Naive thymus-derived CD4-positive, alpha-beta T cell (primary cell): ENCODE measurements at places on chromosomes 4 and X. TPM values are rescaled to one million over a fixed set of nuclear protein-coding genes. Genes with fewer than 3 reads are reported as not detected.

DNA sequence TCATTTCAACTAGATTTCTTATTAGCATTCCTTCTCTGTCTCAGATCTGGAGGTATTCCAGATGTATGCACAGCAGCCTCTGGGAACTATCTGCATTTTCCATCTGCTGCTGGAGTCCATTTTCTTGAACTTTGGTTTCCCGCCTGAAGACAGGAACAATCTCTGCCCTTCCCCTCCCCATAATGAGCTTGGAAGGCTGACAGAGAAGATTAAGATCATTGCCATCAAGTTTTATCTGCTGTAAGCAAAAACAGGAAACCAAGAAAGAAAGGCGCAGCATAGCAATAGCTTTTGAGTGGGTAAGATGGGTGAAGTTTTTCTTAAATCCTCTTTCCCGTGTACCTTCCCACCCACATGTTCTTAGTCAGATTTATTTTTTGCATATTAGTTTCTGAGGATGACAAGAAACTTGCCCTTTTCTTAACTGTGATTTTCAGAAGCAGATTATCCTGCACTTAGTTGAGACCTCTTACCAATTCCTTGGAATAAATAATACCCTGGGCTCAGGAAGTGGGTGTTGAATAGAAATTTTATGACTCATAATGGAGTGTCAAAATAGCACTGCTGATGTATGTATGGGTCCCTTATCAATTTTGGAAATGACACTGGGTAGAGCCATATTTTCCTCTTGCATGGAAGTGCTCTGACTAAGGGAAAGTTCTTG, 78.3 kb downstream of the CT47B1 start:
- no peak overlapping the region for H3K4me3 ChIP-seq
- H3K27ac ChIP-seq: no peak overlapping the region
- DNase-seq: no peak

- no peaks in the 10 kb centered on the region for H3K36me3 ChIP-seq
- H3K4me1 ChIP-seq: no peaks in the 10 kb centered on the region
- no peak for DNase-seq
Measured at GRCh38 chrX:72713130-72713529, 976 bp downstream of the PHKA1 start.

GRCh38 chr4:73451981-73452747, 16.1 kb downstream of the AFP start:
- H3K4me1 ChIP-seq: no peaks in the 10 kb centered on the region
- no peaks in the 10 kb centered on the region for H3K27me3 ChIP-seq
- no peak overlapping the region for H3K27ac ChIP-seq
- no peaks in the 10 kb centered on the region for H3K36me3 ChIP-seq
- DNase-seq: no peak
- H3K4me3 ChIP-seq: no peak overlapping the region

GRCh38 chr4:167784826-167785225, 307.5 kb upstream of the ANXA10 start:
- no peaks in the 10 kb centered on the region for H3K4me1 ChIP-seq
- no peaks in the 10 kb centered on the region for H3K36me3 ChIP-seq
- H3K4me3 ChIP-seq: no peak overlapping the region
- no peak for DNase-seq

- no peak overlapping the region for H3K27ac ChIP-seq
- peaks cover 26% of the 10 kb centered on the region for H3K36me3 ChIP-seq
- no peaks in the 10 kb centered on the region for H3K4me1 ChIP-seq
- no peaks in the 10 kb centered on the region for H3K27me3 ChIP-seq
- DNase-seq: no peak
Measured at GRCh38 chrX:47166126-47166525, 21.1 kb downstream of the RBM10 start.

The HGFAC gene
- total RNA-seq: not detected

DNA sequence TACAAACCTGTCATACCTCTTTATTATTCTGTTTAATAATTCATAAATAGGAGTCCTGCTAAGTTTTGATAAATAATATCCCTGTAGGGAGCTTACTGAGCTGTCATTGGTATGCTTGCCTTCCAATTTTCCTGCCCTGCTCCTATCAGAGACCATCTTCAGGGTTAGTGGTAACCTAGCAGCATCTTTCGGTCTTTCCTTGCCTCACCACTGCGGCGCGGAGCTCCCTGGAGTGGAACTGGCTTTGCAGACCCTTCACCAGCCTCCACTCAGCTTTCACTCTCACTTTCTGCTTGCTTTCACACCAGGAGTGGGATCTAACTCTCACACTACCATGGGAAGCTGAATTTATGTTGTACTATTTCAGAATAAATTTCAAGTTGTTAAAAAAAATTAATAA, 481.7 kb upstream of the ATOH1 start:
- H3K4me3 ChIP-seq: no peak overlapping the region
- H3K27ac ChIP-seq: no peak overlapping the region
- no peaks in the 10 kb centered on the region for H3K4me1 ChIP-seq
- no peaks in the 10 kb centered on the region for H3K36me3 ChIP-seq

The PLXNB3 gene
- total RNA-seq: not detected

DNA sequence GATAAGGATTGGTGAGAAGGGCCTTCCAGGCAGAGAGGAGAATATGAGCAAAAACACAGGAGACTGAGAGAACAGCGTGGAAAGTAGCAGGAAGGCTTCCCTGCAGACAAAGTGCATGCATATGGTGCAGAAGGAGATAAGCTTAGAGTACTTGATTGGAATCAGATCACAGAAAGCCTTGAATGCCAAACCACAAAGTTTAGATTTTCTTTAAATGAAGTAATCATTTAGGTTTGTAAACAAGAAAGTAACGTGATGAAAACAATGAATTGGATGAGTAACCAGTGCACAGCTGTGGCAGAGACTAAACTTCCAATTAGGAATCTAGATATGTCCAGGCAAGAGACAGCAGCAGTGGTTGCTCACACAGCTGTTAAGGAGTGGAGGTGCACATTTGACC, 83.8 kb upstream of the C1QTNF7 start:
- DNase-seq: no peak
- H3K4me1 ChIP-seq: no peaks in the 10 kb centered on the region
- no peak overlapping the region for H3K4me3 ChIP-seq
- H3K27me3 ChIP-seq: no peaks in the 10 kb centered on the region
- H3K27ac ChIP-seq: no peak overlapping the region

DNA sequence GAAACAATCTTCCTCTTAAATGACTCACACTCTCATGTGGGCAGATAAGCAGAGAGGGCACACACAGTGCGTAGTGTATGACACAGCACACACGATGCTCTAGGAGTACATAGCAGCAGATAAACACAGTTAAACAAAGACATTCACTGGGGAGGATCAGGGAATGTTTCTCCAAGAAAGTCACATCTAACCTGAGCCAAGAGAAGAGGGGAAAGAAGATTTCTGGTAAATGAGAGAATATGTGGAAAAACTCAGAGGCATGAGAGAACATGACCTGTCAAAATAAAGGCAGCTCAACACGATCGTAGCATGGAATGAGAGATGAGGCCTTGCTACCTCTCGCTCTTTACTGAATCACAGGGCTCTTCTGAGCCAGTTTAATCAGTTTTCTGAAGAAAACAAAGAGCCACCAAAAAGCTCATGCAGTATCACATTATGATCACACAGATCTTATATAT, 251.0 kb downstream of the ANK2 start:
- H3K27me3 ChIP-seq: no peaks in the 10 kb centered on the region
- no peaks in the 10 kb centered on the region for H3K36me3 ChIP-seq
- no peak overlapping the region for H3K27ac ChIP-seq
- no peaks in the 10 kb centered on the region for H3K4me1 ChIP-seq

DNA sequence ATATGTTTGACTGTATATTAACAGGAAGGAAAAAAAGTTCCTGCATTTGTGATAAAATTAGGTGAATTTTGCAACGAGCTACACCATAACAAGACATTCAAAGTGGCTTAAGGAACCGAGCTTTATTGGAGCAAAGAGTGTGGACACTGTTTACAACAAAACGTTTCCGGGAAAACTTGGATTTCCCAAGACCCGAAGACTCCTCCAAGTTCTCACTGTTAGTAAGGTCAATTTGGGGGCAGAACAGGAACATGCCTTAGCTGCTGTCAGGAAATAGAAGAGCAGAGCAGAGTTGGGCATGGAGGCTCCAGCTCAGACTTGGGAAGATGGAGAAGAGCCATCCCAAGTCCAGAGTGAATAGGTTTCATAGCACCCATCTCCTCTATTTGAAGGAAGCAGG, 16.5 kb downstream of the ADH6 start:
- H3K27ac ChIP-seq: no peak overlapping the region
- H3K4me1 ChIP-seq: no peaks in the 10 kb centered on the region
- H3K36me3 ChIP-seq: no peaks in the 10 kb centered on the region
- no peak overlapping the region for H3K4me3 ChIP-seq

DNA sequence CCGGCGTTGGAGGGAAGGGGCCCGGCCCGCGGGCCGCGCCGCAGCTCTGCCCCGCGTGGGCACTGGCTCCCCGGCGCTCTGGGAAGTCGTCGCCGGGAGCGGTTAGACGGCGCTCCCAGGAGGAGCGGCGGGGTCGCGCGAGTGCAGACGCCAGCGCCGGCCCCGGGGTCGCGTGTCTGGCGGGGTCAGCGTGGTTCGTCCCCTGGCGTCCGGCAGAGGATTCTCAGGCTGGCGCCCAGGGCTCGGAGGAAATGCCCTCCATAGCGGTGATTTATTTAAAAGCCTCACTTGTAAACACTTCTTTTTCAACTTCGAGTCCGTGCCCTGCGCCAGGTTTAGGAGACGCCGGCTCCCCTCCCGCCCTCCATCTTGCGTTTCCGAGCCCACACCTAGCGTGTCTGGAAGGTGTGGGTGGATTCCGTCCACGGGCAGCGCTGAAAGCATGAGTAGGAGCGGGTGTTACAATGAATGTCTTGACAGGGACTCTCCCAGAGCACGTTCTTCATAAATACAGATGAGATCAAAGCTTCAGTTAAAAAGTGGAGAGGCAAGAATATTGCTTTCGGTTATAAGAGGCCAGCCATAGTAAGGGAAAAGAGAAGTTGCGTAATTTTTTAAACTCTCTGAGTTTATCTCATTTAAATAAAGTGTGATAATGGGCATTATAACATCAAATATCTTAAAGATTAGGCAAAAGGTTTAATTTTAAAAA, 692 bp downstream of the FAM241A start:
- H3K4me1 ChIP-seq: no peaks in the 10 kb centered on the region
- peaks cover 4% of the 10 kb centered on the region for H3K36me3 ChIP-seq
- peak; percentile 63 for DNase-seq
- peak overlapping the region; percentile 89 for H3K4me3 ChIP-seq

DNA sequence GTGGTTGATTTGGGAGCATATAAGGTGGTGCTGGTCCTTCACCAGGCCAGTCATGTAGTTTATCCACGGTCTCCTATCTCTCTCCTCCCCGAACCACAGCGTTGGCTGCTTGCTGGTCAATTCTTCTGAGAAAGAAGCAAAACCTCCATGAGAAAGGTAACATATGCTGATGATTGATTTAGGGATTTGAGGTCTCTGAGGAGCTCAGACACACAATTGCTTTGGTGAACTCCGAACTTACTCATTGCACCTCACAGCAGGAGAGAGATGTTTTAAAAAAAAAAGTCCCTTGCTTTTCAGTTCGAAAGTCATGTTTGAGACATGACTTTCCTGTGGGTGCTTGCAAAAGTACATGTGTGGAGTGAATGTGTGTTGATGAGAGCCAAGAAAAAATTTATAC, 100.2 kb downstream of the TSPAN7 start:
- no peaks in the 10 kb centered on the region for H3K36me3 ChIP-seq
- no peak for DNase-seq
- H3K4me3 ChIP-seq: no peak overlapping the region
- no peaks in the 10 kb centered on the region for H3K4me1 ChIP-seq
- H3K27ac ChIP-seq: no peak overlapping the region

DNA sequence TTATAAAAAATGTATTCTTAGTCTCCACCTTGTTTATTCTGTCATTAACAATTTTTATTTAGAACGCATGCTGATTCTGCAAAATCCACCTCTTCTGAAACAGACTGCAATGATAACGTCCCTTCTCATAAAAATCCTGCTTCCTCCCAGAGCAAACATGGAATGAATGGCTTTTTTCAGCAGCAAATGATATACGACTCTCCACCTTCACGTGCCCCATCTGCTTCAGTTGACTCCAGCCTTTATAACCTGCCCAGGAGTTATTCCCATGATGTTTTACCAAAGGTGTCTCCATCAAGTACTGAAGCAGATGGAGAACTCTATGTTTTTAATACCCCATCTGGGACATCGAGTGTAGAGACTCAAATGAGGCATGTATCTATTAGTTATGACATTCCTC, 75.6 kb upstream of the SMARCA5 start:
- H3K4me3 ChIP-seq: no peak overlapping the region
- no peaks in the 10 kb centered on the region for H3K27me3 ChIP-seq
- H3K27ac ChIP-seq: no peak overlapping the region

DNA sequence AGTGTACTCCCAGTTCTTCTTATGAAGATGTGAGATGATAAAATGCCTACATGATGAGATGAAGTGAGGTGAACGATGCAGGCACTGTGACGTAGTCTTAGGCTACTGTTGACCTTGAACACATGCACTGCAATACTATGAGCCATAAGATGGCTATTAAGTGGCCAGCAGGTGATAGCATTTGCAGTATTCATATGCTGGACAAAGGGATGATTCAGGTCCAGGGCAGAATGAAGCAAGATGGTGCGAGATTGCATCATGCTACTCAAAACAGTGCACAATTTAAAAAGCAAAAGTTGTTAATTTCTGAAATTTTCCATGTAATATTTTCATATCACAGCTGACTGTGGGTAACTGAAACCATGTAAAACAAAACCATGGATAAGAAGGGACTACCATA, 781.4 kb downstream of the PCDH18 start:
- no peak overlapping the region for H3K27ac ChIP-seq
- H3K4me3 ChIP-seq: no peak overlapping the region

DNA sequence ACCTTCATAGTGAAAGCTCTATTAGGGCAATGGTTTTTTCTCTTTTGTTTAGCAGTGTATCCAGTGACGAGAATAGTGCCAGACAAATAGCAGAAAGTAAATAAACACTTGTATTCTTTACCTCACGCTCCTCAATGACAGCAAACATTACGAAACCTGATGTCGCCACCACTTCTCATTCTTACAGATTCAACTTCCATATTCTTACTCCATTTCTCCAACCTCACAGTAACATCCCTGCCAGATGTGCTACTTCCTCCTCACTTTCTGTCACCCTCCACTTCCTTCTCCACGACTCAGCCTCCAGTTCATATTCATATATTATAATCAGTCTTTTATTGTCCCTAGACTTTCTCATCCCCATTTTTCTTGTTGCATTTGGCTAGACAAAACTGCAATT, 1956.2 kb upstream of the AGA start:
- no peak for DNase-seq
- no peak overlapping the region for H3K27ac ChIP-seq
- H3K27me3 ChIP-seq: no peaks in the 10 kb centered on the region
- no peaks in the 10 kb centered on the region for H3K4me1 ChIP-seq
- H3K36me3 ChIP-seq: no peaks in the 10 kb centered on the region
- no peak overlapping the region for H3K4me3 ChIP-seq

DNA sequence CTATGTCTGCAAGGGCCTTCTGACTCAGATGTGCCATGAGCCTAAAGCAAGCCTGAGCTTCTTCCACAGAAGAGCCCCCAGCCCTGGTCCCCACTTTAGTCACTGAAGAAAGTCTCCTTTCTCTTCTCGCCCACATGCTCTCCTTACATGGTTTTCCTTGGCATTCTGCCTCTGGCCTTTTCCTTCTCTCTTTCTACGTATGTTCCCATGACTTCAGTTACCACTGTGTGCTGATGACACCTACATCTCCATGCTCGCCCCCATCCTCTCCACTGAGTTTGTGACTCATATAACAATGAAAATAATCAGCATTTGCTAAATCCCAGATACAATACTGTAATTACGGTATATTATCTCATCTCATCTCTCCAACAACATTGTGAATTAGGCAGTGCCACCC, 149.3 kb downstream of the AMMECR1 start:
- H3K36me3 ChIP-seq: peaks cover 11% of the 10 kb centered on the region
- no peaks in the 10 kb centered on the region for H3K4me1 ChIP-seq
- H3K27ac ChIP-seq: no peak overlapping the region
- no peaks in the 10 kb centered on the region for H3K27me3 ChIP-seq

GRCh38 chrX:118114971-118115370, 1.6 kb downstream of the KLHL13 start:
- H3K27ac ChIP-seq: no peak overlapping the region
- H3K27me3 ChIP-seq: no peaks in the 10 kb centered on the region
- H3K4me3 ChIP-seq: no peak overlapping the region
- H3K4me1 ChIP-seq: no peaks in the 10 kb centered on the region

The LDOC1 gene
- 12.4 TPM for total RNA-seq
